Upper lobe of right lung (tissue), 1 donor: ENCODE measurements at places on chromosomes 11 and 22. TPM values are rescaled to one million over a fixed set of nuclear protein-coding genes. Genes with fewer than 3 reads are reported as not detected.

Gene INS
- not detected for total RNA-seq

- no peak for DNase-seq
- H3K4me1 ChIP-seq = no peaks in the 10 kb centered on the region
- H3K4me3 ChIP-seq = no peak overlapping the region
- no peaks in the 10 kb centered on the region for H3K36me3 ChIP-seq
- H3K27ac ChIP-seq = no peak overlapping the region
These were observed 184.3 kb upstream of the CTSC start for GRCh38 chr11:88521799-88522201.

Gene PHETA2
- total RNA-seq = 15.4 TPM

- H3K27me3 ChIP-seq = no peaks in the 10 kb centered on the region
- no peaks in the 10 kb centered on the region for H3K4me1 ChIP-seq
- no peak overlapping the region for H3K4me3 ChIP-seq
- H3K36me3 ChIP-seq = no peaks in the 10 kb centered on the region
- H3K27ac ChIP-seq = no peak overlapping the region
These were observed 119.3 kb upstream of the OR9Q1 start for GRCh38 chr11:57904376-57904775.

Gene EPS8L2
- 155 TPM for total RNA-seq

GRCh38 chr11:67561971-67562619 is 21.5 kb upstream of the GSTP1 start:
- H3K4me1 ChIP-seq = peaks cover 7% of the 10 kb centered on the region
- H3K36me3 ChIP-seq = no peaks in the 10 kb centered on the region
- no peaks in the 10 kb centered on the region for H3K27me3 ChIP-seq
- DNase-seq = no peak
- no peak overlapping the region for H3K4me3 ChIP-seq

GRCh38 chr22:38968801-38969200 is 11.4 kb downstream of the APOBEC3A start:
- H3K27me3 ChIP-seq = no peaks in the 10 kb centered on the region
- no peak for DNase-seq
- no peaks in the 10 kb centered on the region for H3K4me1 ChIP-seq
- no peak overlapping the region for H3K4me3 ChIP-seq
- H3K27ac ChIP-seq = no peak overlapping the region

- no peak for DNase-seq
- no peak overlapping the region for H3K4me3 ChIP-seq
- H3K4me1 ChIP-seq = peaks cover 2% of the 10 kb centered on the region
- no peak overlapping the region for H3K27ac ChIP-seq
These were observed 33.5 kb upstream of the CD44 start for GRCh38 chr11:35105319-35106079.
